Left lung (tissue), 14 donors: ENCODE measurements at places on chromosomes 6 and 20. TPM values are rescaled to one million over a fixed set of nuclear protein-coding genes. Genes with fewer than 3 reads are reported as not detected.

Gene NKX2-2
- polyA plus RNA-seq, result 0.18 TPM

Gene PAX1
- polyA plus RNA-seq, result not detected

- no peak for DNase-seq
Observed at GRCh38 chr20:37786043-37786442, 92.2 kb downstream of the CTNNBL1 start.

- DNase-seq, result no peak
Observed at GRCh38 chr6:158284007-158284875, 28.0 kb upstream of the TULP4 start.

DNA sequence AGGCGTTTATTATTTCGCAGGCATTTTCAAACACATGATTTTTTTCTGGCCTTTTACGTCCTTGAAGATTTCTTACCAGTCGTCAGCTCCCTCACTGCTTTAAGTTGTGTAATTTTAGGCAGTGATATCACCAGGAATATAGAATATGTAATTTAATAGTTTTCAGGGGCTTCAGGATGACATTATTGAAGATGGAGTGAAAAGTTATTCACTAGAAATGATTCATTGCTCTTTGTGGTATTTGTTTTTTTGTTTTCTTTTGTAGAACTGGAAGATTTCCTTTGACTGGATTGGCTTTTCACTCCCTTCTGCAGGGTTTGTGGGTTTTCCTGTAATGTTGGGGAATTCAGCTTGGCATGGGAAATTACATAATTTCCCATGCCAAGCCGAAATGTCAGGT, 2.0 kb downstream of the LRRC1 start:
- no peak for DNase-seq
